ENCODE measurements at places on chromosomes 1 and 21.

GRCh38 chr1:200505257-200505656, 95.4 kb upstream of the ZNF281 start:
- no peak for DNase-seq

DNA sequence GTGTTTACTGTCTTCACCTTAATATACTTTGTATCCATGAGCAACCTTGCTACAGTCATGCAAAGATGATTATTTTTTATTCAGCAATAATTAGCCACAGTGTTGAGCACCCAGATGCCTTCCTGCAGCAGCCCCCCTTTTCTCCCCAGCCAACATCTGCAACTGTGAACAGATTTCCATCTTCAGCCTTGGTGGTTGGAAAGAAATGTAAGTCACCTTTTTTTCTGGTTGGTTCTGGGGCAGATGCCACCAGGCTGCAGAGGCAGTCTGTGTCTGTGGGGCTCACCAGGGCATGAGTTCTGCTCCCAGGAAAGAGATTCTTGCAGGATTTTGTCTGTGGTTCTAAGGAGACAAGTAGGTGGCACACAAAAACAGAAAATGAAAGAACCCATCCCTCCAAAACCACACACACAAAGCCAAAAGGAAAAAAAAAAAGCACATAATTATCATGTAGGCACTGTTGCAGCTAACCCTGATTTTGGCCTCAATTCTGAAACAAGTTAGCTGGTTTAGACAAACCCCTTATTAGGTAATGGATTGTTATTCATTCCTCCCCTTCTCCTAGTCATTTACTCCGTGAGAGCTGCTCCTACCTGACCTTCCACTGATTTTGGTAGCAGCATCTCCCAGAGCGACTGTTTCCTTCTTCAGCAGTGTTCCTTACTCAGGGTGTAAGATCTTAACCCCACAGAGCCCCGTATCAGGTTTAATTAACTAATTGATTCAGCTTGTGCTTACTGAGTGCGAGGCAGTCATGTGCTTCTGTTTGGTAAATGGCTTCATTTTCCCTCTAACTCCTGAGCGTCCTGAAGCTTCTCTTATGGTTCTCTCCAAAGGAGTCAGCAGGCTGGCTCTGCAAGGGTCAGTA, 36.5 kb downstream of the GALNT2 start:
- DNase-seq: no peak

DNA sequence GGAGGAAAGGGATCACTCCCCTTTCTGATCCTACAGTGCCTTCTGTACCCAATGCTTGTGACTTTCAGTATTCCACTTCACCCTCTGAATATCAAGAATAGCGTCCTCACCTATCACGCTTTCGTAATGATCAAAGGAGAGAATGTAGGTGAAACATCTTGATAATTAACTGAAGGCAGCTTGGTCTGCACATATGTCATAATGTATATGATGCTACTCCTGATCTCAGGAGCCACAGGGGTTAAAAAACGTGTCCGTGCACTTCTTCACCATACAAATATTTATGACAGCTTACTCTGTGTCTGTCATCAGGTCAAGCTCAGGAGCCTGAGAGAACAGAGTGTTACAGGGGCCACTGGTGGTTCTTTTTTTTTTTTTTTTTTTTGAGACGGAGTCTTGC, 1.2 kb upstream of the PIK3C2B start:
- DNase-seq: no peak

DNA sequence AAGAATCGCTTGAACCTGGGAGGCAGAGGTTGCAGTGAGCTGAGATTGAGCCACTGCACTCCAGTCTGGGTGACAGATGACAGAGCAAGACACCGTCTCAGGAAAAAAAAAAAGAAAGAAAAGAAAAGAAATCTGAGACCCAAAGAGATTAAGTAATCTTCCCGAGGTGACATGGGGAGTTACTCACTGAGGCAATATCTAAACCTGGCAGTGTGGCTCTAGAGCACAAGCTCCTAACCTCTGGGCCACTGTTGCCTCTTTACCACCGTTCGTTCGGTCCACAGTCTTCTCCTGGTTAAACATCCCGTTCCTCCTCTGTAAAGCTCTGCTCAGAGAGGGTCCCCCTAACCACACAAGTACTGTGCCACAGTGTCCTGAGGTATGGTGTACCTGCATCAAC, 1.5 kb downstream of the HMGCL start:
- no peak for DNase-seq

DNA sequence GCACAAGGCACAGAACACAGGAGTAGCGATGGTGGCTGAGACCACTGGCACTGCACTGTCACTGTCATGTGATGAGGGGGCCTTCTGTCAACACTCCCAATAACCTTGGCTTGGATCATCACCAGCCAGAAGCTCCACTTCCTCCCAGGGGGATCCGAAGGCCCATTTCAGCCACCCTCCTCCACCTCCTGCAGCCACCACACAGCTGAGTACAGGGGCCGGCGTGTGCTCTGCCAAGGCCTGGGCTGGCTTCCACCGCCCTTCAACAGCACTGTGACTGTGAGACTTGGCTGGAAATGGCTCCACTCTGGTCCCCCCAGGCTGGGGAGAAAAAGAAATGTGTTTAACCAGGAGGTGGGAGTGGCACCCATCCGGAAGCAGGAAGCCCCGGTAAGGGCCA, 9.9 kb upstream of the NADK start:
- DNase-seq: no peak

DNA sequence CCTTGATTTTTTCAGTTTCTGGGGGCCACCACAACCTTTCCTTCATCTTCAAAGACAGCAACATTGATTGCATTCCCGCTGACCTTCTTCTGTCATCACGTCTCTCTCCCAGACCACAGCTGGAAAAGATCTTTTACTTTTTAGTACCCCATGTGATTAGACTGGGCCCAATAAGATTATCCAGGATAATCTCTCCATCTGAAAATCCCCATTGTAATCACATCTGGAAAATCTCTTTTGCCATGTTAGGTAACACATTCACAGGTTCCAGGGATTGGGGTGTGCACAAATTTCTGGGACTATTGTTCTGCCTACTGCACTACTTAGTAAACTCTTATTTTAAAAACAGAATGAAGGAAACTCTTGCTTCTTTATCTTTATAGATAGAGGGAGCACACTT, 47.1 kb upstream of the INSL5 start:
- DNase-seq: no peak

- no peak for DNase-seq
Measured at GRCh38 chr1:216020743-216021345, 402.4 kb downstream of the USH2A start.

- DNase-seq: no peak
Measured at GRCh38 chr1:107252271-107252670, 111.4 kb downstream of the NTNG1 start.

- no peak for DNase-seq
Measured at GRCh38 chr1:187626056-187626455, 797.3 kb downstream of the PLA2G4A start.

- no peak for DNase-seq
Measured at GRCh38 chr1:54371942-54372275, 34.3 kb downstream of the SSBP3 start.

DNA sequence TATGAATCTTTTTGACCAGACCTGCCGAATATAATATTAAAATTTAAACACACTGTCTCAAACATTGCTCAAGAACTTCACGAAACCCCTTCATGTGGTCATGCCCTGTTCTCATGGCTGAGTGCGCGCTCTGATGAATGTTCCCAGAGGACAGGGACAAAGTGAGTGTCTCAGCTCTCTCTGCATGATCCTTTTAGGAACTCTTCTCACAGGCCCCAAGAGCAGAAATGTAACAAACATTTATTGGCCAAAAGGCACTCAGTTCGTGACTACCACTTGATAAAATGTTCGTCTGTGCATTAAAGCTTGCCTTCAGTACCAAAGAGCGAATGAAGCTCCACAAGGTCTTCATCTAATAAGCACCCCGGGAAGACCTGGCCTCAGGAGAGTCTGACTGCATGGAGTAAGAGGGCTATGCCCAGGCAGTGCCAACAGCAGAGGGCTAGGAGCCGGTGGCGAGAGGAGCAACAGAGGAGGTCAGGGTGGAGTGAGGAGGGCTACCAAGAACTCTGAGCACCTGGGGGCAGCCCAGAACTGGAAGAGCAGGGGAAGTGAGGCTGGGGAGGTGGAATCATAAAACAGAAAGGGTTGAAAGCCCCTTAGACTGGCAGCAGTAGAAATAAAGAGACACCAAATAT, 171.1 kb downstream of the RHOU start:
- no peak for DNase-seq

DNA sequence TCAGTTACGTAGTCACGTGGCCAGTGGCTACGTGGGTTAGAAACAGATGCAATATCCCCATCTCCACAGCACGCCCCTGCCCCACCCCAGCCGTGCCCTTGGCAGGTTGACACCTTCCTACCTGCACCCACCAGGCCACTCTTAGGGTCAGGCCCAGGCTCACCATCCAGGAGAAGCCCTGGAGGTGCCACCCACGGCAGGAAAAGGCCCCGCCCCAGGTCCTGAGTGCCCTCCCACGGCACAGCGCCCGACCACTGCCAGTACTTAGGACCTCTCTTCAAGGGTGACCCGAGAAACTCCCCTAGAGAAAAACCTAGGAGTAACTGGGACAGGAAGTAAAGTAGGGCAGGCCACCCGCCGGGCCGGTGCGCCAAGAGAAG, 1.5 kb downstream of the C1orf35 start:
- no peak for DNase-seq

DNA sequence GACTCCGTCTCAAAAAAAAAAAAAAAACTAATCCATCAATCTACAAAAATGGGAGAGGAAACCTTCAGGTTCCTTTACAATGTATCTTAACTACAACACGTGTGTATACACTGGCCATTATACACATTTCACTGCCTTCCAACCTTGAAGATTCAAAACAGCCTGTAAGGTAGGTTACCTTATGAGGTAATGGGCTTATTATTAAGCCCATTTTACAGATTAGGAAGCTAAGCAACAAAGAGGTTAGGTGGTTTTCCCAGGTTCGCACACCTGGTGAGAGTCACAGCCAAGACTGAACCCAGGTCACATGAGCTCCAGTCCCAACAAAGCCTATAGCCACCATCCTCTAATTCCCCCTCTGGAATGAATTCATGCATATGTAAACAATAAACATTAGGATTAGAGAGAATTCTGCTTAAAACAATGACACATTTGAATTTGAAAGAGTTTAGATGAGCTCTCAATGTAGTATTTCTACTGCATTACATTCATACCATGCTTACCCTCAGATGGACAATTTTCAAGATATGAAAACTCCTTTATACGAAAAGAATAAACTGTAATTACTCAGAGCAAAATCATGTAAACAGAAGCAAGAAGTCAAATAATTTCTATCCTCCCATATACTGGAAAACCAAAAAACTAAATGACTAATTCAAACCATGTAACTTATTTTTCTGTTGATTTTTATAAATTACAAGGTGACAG, 54.8 kb downstream of the EIF4G3 start:
- DNase-seq: peak; percentile 39

- DNase-seq: no peak
Measured at GRCh38 chr21:42176859-42177258, 42.1 kb upstream of the ABCG1 start.

GRCh38 chr1:111515291-111516004, 12.0 kb upstream of the ADORA3 start:
- no peak for DNase-seq

GRCh38 chr1:67883069-67883468, 49.8 kb upstream of the GNG12 start:
- DNase-seq: no peak

GRCh38 chr1:150559656-150560010, 10.4 kb downstream of the ADAMTSL4 start:
- no peak for DNase-seq

GRCh38 chr1:23456226-23456625, 27.8 kb downstream of the ASAP3 start:
- no peak for DNase-seq

Measured in AG04450 (cell line).